ENCODE measurements at places on chromosomes 1 and 21.
A peak's percentile ranks its signal among the peaks of the same experiment; 100 is the strongest.

GRCh38 chr1:29633771-29634170 lies 397.4 kb downstream of the PTPRU start:
- no peak for DNase-seq

DNA sequence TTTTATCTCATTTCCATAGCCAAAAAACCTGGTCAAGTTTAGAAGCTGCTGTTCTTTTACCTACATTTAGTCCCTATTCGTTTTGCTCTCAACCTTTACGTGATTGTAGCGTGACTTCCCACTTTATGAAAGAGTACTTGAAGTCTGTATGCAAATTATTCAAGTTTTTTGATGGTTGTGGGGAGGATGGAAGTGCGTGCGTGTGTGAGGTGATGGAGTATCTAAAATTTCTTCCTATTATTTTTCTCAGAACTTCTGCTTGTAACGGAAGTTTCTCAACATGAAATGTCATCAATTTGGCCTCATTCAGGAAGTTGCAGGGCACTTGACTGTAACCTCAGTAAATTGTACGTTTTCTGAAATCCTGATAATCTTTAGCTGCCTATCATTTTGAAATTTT lies 64.0 kb downstream of the SAMSN1 start:
- no peak for DNase-seq

DNA sequence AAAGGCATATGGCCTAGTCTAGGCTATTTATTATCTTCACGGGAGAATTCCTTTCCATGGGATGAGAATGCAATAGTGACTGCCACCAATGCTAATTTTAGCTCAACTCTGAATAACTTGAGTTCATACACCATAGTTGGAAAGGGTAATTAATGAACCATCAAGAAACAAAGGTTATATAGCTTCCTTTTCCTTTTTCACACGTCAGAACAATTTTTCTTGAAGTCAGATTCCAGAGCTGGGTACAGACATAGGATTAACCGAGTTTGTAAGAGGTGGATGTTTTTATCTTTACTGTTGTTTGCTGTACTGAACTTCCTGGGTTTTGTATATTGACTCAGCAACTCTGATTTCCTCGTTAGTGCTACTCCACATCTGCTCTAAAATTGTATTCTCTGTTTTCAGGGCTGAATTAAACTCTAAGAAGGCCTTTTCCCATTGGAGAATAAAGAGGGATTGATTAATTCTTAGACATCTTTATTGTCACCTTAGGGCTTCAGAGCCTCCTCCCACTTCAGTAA lies 262.0 kb downstream of the NUF2 start:
- DNase-seq, result no peak

- DNase-seq, result no peak
Measured at GRCh38 chr1:117682372-117682771, 76.5 kb downstream of the TENT5C start.

DNA sequence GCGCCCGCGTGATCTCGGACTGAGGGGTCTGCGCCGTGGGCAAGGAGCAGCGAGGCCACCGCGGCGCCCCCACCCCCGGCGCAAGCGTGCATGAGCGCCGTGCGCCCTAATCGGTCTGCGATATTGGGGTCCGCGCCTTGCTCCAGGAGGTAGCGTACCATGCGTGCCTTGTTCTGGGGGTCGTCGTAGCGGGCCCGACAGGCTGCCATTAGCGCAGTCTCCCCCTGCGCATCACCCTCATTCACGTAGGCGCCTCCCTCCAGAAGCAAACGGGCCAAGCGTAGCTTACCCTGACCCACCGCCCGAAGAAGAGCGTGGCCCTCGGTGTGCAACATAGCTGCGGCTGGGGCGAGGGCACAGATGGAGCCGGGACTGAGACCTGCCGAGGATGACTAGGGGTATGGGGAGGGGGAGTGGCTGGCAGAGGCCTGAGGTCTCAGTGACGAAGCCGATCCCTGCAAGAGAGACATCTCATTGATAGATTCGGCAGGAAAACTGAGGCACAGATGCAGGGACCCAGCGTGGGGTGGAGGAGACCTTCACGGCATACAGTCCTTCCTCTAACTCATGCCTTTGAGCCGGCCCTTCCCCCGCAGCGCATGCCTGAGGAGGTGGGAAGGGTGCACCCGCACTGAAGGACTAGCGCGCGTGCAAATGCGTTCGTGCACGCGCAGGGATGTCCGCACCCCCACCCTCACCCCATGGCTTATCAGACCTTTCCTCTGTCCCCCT lies 2.8 kb downstream of the ANKRD34A start:
- no peak for DNase-seq

DNA sequence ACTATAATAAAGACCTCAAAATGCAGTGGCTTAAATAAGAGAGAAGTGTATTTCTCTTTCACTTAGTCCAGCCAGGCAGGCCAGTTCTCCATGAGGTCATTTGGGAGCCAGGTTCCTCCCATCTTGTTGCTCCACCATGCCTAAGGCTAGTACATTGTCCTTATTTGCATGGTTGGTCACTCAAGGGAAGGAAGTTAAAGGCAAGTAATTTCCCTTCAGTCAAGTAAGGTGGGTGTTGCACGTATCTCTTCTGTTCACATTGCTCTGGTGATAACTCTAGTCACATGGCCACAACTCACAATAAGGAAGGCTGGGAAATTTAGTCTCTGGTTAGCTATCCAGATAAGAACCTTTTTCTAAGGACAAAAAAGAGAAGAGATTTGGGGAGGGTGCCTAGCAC lies 27.2 kb upstream of the TADA1 start:
- no peak for DNase-seq

- no peak for DNase-seq
Measured at GRCh38 chr1:202684716-202685115, 25.5 kb downstream of the SYT2 start.

DNA sequence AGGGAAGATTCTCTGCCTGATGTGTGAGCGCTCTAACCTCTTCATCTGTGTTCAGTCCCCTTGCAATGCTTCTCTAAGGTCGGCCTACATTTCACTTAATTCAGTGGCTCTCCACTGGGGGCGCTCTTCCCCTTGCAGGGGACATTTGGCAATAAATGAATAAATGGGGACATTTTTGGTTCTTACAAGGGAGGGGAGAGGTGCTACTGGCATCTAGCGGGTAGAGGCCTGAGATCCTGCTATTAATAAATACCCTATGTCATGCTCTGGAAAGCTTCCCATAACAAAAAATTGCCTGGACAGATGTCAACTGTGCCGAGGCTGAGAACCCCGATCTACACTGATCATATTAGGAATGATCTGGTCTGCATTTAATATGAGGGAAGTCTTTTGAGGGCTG lies 25.9 kb upstream of the DNAJC11 start:
- DNase-seq, result peak; percentile 48

GRCh38 chr1:228747301-228747935 lies 12.1 kb downstream of the RHOU start:
- DNase-seq, result no peak

- DNase-seq, result no peak
Measured at GRCh38 chr1:62312698-62313097, 6.5 kb downstream of the KANK4 start.

DNA sequence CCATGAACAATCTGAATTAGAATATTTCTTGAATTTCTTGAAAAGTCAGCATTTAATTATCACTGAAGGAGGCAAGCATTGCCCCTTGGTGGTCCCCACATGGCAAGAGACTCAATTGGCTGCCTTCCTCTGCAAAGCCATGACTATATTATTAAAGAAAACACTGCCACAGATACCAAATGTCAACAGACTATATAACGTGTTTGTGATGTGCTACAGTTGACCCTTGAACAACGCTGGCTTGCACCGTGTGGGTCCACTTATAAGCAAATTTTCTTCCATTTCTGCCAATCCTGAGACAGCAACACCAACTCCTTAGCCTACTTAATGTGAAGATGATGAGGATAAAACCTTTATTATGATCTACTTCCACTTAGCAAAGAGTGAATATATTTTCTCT lies 66.5 kb downstream of the NRIP1 start:
- DNase-seq, result no peak

DNA sequence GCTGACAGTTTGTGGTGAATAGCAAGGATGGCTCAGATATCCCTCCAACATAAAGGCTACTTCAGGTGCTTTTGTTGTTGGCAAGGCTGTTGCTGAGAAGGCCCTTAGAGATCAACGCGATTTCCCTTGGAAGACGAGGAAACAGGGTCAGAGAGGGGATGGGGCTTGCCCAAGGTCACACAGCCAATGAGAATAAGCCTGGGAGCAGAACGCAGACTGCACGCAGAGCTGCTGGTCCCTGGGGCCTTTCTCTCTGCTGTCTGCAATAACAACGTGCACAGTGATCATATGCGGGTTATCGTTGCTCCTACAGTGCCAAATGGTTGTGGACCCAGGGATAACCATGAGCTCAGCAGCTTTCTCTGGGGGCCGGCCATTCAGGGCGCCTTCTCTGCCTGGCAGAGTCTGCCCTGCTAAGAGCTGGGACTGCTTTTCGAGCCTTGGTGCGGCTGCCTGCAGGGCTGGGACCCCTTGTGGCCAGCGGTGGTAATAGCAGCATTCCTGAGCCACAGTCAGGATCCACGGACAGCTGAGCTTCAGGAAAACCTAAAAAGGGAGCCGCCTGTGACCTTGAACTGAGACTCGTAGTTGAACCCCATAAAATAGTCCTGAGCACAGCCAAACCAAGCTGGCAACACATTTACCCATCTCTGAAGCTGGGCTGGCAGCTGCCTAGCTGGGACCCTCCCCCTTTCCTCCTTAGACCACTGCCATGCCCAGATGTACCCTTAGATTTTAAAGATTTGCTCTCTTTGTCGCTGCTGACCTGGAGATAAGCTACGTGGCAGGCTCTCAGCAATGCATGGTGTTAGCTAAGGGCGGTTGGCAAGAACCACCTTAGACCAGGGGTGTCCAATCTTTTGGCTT lies 39.8 kb downstream of the HTR6 start:
- peak; percentile 42 for DNase-seq

- no peak for DNase-seq
Measured at GRCh38 chr1:115908565-115909274, 67.6 kb upstream of the SLC22A15 start.

- DNase-seq, result no peak
Measured at GRCh38 chr1:154440036-154440804, 35.1 kb downstream of the IL6R start.

DNA sequence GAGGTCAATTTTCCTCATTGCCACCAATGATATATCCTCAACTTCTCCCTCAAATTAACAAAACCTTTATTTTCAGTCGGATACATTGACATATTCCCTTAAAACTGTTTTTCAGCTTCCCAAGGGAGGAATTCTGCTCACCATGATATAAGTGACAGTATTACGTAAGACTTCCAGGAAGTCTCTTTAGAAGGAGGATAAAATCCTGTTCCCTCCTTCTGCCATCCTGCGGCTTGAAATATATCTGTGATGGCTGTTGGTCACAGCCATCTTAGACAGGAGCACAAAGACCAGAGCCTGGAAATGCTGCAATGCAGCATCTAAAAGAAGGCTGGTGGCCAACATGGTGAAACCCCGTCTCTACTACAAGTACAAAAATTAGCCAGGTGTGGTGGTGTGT lies 270.4 kb downstream of the GPATCH2 start:
- no peak for DNase-seq

GRCh38 chr1:30852026-30852425 lies 56.5 kb downstream of the SDC3 start:
- no peak for DNase-seq

DNA sequence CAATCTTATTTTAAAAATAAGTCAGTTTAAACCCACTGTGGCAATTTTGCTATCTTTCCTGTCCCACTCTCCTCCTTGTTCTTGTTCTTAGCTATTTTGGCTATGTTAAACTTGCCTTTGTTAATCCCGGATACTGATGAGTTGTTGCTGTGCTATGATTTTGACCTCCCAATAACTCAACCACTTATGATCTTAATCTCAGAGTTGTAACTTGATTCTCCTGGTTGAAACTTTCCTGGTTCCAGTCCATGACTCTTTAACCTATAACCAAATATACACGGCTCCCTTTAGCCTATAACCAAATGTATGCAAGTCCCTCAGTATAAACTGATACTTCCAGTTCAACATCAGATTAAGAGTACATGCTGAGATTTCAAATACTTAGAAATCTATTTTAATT lies 15.6 kb upstream of the ACADM start:
- no peak for DNase-seq

GRCh38 chr1:17370618-17371017 lies 1.4 kb upstream of the PADI6 start:
- DNase-seq, result no peak

GRCh38 chr21:20882462-20883407 lies 115.5 kb upstream of the NCAM2 start:
- DNase-seq, result no peak

- no peak for DNase-seq
Measured at GRCh38 chr21:14382486-14382834, 486 bp downstream of the HSPA13 start.

- DNase-seq, result no peak
Measured at GRCh38 chr1:86504895-86505563, 36.3 kb downstream of the CLCA1 start.

DNA sequence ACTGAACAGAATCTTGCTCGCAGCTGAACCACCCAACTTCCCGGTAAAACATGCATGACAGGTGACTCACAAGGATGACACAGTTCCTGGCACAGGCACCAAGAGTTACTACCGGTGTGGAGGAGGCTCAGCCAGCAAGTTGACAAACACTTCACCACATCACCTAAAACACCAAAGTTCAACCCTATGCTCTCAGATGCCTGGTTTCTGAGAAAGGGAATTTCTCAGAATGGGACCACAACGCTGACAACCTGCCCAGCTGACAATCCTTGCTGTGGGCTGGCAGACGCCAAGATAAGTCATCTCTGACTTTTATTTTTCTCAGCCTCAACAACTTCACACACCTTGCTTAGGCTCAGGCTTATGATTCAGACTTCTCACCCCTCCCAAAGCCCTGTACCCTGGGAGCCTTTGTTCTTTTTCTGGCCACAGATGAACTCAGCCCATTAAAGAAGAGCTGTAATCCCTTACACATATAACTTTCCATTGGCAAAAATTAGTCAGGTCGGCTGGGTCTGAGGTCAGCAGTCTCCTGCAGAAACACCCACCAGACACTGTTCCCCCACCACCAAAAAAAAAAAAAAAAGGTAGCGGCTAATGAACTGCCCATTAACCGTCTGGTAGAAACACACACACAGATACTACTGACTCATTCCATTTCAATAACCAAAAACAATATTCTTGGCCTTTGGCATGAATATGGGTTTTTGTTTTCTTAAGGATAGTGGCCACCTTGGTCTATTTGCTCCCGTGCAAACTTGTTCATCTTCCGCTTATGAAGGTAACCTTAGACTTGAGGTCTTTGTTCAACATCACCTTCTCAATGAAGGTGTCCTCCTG lies 10.8 kb upstream of the TIAM1 start:
- DNase-seq, result no peak

- no peak for DNase-seq
Measured at GRCh38 chr1:8754993-8755392, 62.4 kb downstream of the RERE start.

- DNase-seq, result no peak
Measured at GRCh38 chr1:110087812-110088738, 17.6 kb upstream of the ALX3 start.

All from GM18507 (cell line).